ENCODE measurements at places on chromosomes 3 and 15.

GRCh38 chr3:124926426-124927101 lies 8.0 kb downstream of the MUC13 start:
- DNase-seq: no peak

- no peak for DNase-seq
These were observed 1.4 kb downstream of the FES start for GRCh38 chr15:90885432-90886290.

- DNase-seq: no peak
These were observed 188.3 kb downstream of the IL5RA start for GRCh38 chr3:2921903-2922302.

GRCh38 chr3:41190509-41191284 lies 8.6 kb upstream of the CTNNB1 start:
- DNase-seq: no peak

DNA sequence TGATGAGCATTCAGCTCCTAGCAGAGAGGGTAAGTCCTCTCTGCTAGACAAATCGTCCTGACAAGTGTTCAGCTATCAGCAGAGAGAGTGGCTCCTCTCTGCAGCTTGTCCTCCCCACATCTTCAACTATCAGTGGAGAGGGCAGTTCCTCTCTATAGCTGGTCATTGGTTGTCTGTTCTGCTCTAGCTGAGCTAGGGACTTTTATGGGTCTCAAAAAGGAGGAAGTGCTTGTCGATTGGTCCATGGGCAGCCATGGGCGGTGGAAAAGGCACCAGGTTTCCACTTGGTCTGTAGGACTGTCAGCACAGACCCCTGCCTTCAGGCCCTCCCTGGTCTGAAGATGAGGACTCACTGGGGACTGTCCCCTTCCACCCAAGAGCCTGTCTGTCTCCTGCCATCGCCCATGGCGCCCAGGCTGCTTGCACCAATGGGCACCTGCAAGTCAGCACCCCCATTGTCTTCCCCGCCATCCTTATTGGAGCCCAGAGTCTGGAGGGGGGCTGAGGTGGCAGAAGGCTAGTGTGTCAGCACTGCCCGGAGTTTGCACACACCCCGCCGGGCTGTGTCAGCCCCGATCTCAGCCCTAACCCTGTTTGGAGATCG lies 264.7 kb downstream of the ZBBX start:
- DNase-seq: no peak

Data from BJ (cell line).